ENCODE measurements at places on chromosomes 13 and 19. TPM values are rescaled to one million over a fixed set of nuclear protein-coding genes. Genes with fewer than 3 reads are reported as not detected.

DNA sequence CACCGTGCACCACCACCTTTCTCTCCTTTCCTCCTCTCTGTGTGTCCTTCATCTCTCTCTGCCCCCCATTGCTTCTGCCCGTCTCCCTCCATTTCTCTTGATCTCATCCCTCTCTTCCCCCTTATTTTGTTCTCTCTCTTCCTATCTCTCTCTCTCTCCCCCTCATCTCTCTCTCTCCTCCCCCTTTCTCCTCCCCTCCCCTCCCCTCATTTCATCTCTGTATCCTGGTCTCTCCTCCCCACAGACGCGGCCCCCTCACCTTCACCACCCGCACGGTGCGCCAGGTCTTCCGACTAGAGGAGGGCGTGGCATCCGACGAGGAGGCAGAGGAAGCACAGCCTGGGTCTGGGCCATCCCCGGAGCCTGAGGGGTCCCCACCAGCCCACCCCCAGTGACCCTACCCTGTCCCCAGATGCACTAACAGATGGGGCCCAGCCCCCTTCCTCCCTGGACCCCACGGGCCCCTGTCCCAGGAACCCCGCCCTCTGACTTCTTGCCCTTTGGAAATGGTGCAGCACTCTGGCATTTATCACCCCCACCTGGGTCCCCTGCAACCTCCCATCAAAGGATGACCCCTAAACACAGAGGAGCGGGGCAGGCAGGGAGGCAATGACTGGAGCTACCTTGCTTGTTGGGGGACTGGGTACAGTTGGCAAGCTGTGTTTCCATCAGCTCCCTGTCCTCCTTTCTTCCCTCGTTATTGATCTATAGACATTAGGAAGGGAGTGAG lies 19.6 kb downstream of the KCNC3 start:
- DNase-seq = no peak
- no peak overlapping the region for H3K4me3 ChIP-seq
- H3K4me1 ChIP-seq = no peaks in the 10 kb centered on the region
- H3K27ac ChIP-seq = no peak overlapping the region
- H3K27me3 ChIP-seq = peaks cover 33% of the 10 kb centered on the region
- H3K36me3 ChIP-seq = no peaks in the 10 kb centered on the region

GRCh38 chr13:29513002-29513980 lies 82.2 kb downstream of the SLC7A1 start:
- H3K4me1 ChIP-seq = peaks cover 44% of the 10 kb centered on the region
- H3K36me3 ChIP-seq = peaks cover 51% of the 10 kb centered on the region
- no peaks in the 10 kb centered on the region for H3K27me3 ChIP-seq
- H3K27ac ChIP-seq = no peak overlapping the region
- DNase-seq = no peak

- H3K36me3 ChIP-seq = no peaks in the 10 kb centered on the region
- peaks cover 9% of the 10 kb centered on the region for H3K27me3 ChIP-seq
- H3K4me3 ChIP-seq = no peak overlapping the region
- no peak overlapping the region for H3K27ac ChIP-seq
Measured at GRCh38 chr13:22925881-22926747, 254.7 kb upstream of the SGCG start.

- no peak overlapping the region for H3K4me3 ChIP-seq
- H3K27ac ChIP-seq = no peak overlapping the region
- no peaks in the 10 kb centered on the region for H3K27me3 ChIP-seq
- no peak for DNase-seq
Measured at GRCh38 chr13:98297051-98297450, 120.0 kb upstream of the RNF113B start.

DNA sequence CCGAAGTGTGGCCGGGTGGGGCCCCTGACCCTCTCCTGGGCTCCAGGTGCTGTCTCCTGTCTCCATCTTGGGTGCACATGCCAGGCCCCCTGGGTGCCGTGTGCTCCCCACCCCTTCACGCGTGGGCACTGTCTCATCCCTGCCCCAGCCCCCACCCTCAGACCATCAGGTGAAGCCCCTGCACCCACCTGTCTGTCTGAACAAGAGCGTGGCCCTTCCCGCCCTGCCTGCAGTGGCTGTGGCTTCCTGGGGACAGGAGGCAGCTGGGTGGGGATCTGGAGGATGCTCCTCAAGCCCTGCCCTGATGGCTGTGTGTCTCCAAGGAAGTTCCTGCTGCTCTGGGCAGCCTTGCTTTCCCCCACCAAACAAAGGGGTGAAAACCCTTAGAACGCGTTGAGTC lies 2.2 kb downstream of the PRR22 start:
- H3K36me3 ChIP-seq = peaks cover 7% of the 10 kb centered on the region
- no peaks in the 10 kb centered on the region for H3K27me3 ChIP-seq
- no peaks in the 10 kb centered on the region for H3K4me1 ChIP-seq
- no peak overlapping the region for H3K4me3 ChIP-seq

DNA sequence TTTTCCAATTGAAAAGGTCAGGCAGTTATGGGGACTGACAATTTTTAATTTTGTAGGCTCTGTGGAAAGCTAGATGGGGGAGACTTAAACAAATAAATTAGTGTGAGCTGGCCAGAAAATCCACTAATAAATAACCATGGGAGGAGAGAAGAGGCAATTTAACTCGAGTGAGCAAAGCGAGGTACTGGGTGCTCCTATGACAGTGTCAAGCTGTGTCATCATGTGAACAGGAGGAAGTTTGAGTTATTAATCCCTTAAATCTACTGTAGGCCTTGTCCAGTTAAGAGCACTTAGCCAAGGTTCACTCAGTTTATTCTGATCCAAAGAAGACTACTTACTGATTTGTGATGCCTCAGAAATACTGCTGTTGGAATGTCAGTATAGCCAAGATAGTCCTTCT lies 122.8 kb downstream of the OXGR1 start:
- H3K27ac ChIP-seq = no peak overlapping the region
- no peak for DNase-seq
- no peaks in the 10 kb centered on the region for H3K4me1 ChIP-seq
- no peak overlapping the region for H3K4me3 ChIP-seq

GRCh38 chr19:46637224-46637623 lies 1.2 kb upstream of the GNG8 start:
- no peak overlapping the region for H3K4me3 ChIP-seq
- no peak for DNase-seq
- peaks cover 7% of the 10 kb centered on the region for H3K4me1 ChIP-seq
- peaks cover 6% of the 10 kb centered on the region for H3K27me3 ChIP-seq
- no peak overlapping the region for H3K27ac ChIP-seq

- DNase-seq = no peak
- H3K4me3 ChIP-seq = no peak overlapping the region
- peaks cover 8% of the 10 kb centered on the region for H3K4me1 ChIP-seq
Measured at GRCh38 chr19:49775742-49776370, 9.1 kb downstream of the AP2A1 start.

- H3K27ac ChIP-seq = no peak overlapping the region
- H3K27me3 ChIP-seq = no peaks in the 10 kb centered on the region
- no peak overlapping the region for H3K4me3 ChIP-seq
- DNase-seq = no peak
Measured at GRCh38 chr13:113840541-113841352, 23.1 kb downstream of the GAS6 start.

DNA sequence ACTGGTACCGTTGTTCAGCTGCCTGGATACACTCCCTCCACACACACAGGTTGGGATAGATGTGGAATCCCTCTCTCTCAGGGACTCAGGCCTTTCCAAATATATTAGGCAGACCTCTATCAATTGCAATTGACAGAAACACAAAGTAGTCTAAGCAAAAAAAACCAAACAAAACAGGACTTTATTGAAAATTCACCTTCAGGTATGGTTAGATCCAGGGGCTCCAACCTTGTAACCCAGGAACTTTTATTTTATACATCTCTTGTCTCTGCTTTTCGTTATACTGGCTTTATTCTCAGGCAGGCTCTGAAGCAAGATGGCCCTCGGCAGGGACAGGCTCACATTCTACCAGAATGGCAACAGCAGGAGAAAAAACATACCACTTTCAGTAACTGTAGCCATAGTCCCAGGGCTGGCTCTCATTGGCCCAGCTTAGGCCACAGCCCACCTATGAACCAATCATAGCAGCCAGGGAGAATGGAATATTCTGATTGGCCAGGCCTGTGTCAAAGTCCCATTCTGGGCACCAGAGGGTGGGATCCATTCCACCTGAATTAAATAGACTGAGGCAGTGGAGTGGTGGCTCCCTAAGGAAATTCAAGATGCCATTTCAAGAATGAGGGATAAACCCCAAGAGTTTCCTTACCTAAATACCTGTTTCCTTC lies 13.1 kb upstream of the CEACAM19 start:
- H3K36me3 ChIP-seq = peaks cover 34% of the 10 kb centered on the region
- H3K27ac ChIP-seq = no peak overlapping the region
- H3K4me3 ChIP-seq = no peak overlapping the region
- no peak for DNase-seq
- peaks cover 7% of the 10 kb centered on the region for H3K4me1 ChIP-seq
- no peaks in the 10 kb centered on the region for H3K27me3 ChIP-seq

DNA sequence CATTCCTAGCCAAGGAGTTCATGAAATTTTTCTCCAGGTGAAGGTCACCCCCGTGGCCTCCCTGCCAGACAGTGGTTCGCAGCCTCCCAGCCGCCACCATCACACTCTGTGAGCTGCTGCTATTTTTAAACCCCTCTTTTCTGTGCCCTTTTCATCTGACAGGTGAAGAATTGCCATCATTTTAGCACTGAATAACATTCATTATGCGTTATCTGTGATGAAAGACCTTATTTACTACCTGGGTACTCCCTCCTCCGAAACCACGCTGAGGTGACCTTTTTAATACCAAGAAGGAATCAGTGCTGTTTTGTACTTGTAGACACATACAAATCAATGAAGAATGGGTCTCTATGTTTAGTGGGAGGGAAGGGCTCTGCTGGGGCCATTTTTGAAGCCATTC lies 148.9 kb upstream of the GPR12 start:
- no peak overlapping the region for H3K27ac ChIP-seq
- H3K4me1 ChIP-seq = no peaks in the 10 kb centered on the region
- no peaks in the 10 kb centered on the region for H3K36me3 ChIP-seq
- no peak for DNase-seq

DNA sequence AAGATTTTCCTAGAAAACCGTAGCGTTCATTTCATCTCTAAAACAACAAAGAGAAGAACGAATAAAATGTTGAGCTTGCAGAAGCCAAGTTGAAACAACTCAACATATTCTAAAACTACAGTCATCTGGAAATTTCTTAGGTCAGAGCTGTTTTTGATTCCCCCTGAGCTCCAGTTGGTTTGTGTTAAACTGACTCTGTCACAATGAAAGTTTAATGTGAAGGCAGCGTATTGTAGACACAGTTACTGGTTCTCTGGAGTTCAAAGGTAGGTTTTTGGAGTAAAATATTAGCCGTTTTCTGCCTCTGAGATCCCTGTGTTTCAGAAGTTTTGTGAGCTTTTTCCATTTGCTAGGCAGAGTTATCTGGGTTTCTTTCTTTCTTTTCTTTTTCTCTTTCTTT lies 2.2 kb downstream of the ARHGEF7 start:
- H3K4me1 ChIP-seq = peaks cover 68% of the 10 kb centered on the region
- peaks cover 15% of the 10 kb centered on the region for H3K36me3 ChIP-seq
- H3K27me3 ChIP-seq = no peaks in the 10 kb centered on the region
- peak overlapping the region; percentile 100 for H3K27ac ChIP-seq

DNA sequence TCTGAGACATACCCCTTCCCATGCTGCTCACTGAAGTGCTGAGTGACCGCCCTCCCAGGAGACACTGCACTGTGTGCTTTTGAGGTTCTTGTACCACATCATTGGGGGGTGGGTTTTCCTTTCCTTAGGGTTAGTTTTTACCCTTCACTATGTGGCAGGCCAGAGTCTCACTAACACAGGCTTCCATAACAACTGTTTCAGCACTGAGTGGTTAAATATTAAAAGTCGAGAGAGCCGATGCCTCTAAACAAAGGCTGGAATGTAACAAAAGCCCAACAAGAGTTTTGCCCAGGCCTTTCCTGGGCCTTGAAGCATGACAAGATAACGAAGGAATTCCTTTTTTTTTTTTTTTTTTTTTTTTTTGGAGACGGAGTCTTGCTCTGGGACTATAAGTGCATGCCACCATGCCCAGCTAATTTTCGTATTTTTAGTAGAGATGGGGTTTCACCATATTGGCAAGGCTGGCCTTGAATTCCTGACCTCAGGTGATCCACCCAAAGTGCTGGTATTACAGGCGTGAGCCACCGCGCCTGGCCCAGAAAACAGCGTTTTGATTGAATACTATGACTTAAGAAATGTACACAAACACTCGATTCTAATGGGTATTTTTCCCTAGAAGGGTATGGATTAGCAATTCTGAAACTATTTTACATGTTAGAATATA lies 46.5 kb downstream of the ZNF823 start:
- DNase-seq = no peak
- peaks cover 2% of the 10 kb centered on the region for H3K36me3 ChIP-seq
- peaks cover 18% of the 10 kb centered on the region for H3K4me1 ChIP-seq
- no peak overlapping the region for H3K27ac ChIP-seq

- H3K27me3 ChIP-seq = no peaks in the 10 kb centered on the region
- peaks cover 18% of the 10 kb centered on the region for H3K4me1 ChIP-seq
- H3K27ac ChIP-seq = no peak overlapping the region
- DNase-seq = no peak
- H3K4me3 ChIP-seq = no peak overlapping the region
- no peaks in the 10 kb centered on the region for H3K36me3 ChIP-seq
Measured at GRCh38 chr19:21202865-21203494, 61.1 kb downstream of the ZNF431 start.

- no peaks in the 10 kb centered on the region for H3K36me3 ChIP-seq
- H3K27ac ChIP-seq = peak overlapping the region; percentile 37
- H3K4me3 ChIP-seq = no peak overlapping the region
- H3K4me1 ChIP-seq = peaks cover 16% of the 10 kb centered on the region
- no peaks in the 10 kb centered on the region for H3K27me3 ChIP-seq
Measured at GRCh38 chr13:37701306-37701705, 102.7 kb upstream of the POSTN start.

GRCh38 chr19:49889038-49889686 lies 7.5 kb downstream of the IL4I1 start:
- H3K4me3 ChIP-seq = no peak overlapping the region
- H3K36me3 ChIP-seq = peaks cover 7% of the 10 kb centered on the region
- H3K27me3 ChIP-seq = peaks cover 6% of the 10 kb centered on the region
- no peak overlapping the region for H3K27ac ChIP-seq

DNA sequence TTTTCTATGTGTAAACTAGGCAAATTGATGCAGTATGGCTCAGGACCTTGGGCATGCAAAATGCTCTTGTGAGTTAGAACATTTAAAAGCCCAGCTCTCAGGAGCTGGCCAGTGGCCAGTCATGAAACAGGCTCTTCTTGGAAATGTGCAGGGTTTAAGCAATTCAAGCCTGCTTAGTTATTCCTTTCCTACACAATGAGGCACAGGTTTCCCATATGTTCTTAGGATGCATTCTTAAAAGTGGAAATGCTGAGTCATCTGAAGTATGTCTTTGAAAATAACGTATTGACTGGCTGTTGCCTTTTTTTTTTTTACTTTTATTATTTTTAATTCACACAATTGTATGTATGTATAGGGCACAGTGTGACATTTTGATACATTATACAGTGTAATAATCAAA lies 300.7 kb downstream of the SLC7A1 start:
- no peaks in the 10 kb centered on the region for H3K27me3 ChIP-seq
- H3K36me3 ChIP-seq = no peaks in the 10 kb centered on the region
- H3K27ac ChIP-seq = no peak overlapping the region
- no peak for DNase-seq
- no peak overlapping the region for H3K4me3 ChIP-seq
- no peaks in the 10 kb centered on the region for H3K4me1 ChIP-seq

- H3K36me3 ChIP-seq = no peaks in the 10 kb centered on the region
- DNase-seq = no peak
- peaks cover 8% of the 10 kb centered on the region for H3K4me1 ChIP-seq
Measured at GRCh38 chr19:10945264-10945663, 15.6 kb upstream of the SMARCA4 start.

- H3K27me3 ChIP-seq = no peaks in the 10 kb centered on the region
- H3K27ac ChIP-seq = no peak overlapping the region
- no peak for DNase-seq
- peaks cover 19% of the 10 kb centered on the region for H3K4me1 ChIP-seq
Measured at GRCh38 chr19:18675779-18676178, 7.7 kb upstream of the CRTC1 start.

Gene CGB1
- not detected for total RNA-seq

Gene THSD8
- 8.2 TPM for total RNA-seq

Gene CELF5
- not detected for total RNA-seq

Gene THSD1
- total RNA-seq = 3.1 TPM

Gene SHISA2
- total RNA-seq = 128 TPM

Gene SHKBP1
- 53.8 TPM for total RNA-seq

Data from osteocyte (in vitro differentiated cells).